Fibroblast of skin of left quadriceps (primary cell): ENCODE measurements at places on chromosomes 3 and 15.

DNA sequence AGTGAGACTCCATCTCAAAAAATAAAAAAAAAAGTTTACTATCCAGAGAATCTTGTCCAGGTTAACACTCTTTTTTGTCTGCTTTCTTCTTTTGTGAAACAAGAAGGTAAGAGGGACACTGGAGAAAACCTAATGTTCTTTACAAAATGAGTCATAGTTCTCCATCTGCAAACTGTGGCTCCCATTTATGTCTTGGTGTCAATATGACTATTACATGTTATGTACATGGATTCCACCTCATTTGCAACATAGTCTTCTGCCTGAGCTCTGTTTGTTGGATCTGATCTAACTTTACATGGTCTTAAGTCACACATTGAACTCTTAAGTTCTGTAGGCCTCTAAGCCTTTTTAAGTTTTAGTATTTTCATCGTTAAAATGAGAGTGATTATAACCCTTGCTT is 421.2 kb upstream of the TPRG1 start:
- no peak for DNase-seq

DNA sequence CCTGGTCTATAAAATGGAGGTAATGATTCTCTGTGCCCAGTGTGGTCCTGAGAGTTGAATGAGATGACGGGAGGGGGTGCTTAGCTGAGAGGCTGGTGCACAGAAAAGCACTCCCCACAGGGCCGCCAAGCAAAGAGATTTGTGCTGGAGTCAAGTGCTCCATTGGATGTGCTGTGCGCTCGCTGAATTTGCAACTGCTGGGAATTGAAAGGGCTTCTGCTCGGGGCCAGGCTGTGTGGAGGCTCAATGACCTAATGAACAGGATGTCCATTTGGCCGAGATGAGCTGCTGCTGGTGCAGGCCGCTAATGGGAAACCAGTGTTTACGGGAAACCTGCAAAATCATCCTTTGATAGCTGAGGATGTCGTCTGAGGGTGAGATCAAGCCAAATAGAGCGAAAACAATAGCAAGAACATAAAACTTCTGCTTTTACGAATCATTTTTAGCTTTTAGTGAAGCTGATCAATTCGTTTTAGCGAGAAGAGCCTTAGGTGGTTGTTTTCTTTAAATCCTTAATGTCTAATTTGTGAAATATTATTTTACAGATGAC is 211.7 kb downstream of the GABRG3 start:
- DNase-seq, result no peak

DNA sequence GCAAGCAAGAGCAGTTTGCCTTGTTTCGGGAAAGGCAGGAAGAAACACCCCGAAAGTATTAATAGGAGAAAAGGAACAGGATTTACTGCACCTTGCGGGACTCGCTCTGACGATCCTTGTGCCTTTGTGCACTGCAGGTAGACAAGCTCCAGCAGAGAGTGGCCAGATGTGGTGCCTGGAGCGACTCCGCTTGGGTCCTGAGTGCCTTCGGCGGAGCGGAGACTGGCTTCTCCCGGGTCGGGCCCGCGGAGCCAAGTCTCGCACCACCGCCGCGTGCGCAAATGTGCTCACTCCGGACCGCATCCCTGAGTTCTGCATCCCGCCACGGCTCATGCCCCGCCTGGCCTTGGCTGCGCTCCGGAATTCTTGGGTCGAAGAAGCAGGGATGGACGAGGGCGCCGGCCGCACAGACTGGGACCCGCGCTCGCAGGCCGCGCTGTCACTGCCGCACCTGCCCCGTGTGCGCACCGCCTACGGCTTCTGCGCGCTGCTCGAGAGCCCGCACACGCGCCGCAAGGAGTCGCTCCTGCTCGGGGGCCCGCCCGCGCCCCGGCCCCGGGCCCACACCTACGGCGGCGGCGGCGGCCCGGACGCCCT is 769 bp downstream of the C2CD4A start:
- DNase-seq, result no peak

DNA sequence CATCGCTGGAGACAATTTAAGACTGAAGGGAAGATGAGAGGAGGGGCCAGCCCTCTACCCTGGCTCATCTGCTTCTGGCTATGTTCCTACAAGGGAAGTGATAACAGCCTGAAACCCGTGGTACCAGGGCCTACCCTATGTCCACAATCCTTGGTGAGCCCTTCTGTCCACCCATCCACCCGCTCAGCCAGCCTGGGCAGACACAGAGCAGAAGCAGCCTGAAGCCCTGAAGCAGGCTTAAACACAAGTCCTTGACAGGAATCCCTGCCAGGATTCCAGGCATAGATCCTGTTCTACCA is 15.4 kb downstream of the CLK3 start:
- no peak for DNase-seq

GRCh38 chr3:12560505-12561190 is 3.8 kb downstream of the MKRN2 start:
- DNase-seq, result no peak

- DNase-seq, result no peak
Observed at GRCh38 chr3:114595522-114596028, 301.7 kb downstream of the TIGIT start.
